Activated CD4-positive, alpha-beta memory T cell treated with anti-CD3 and anti-CD28 coated beads, Interleukin-2, amount 10 ng/mL, durations not matched to agents 7 days and 5 days (primary cell): ENCODE measurements at places on chromosomes 11 and 22. TPM values are rescaled to one million over a fixed set of nuclear protein-coding genes. Genes with fewer than 3 reads are reported as not detected.

Gene TRIM48
- not detected for total RNA-seq

Gene TRMU
- total RNA-seq, result 71.7 TPM

- DNase-seq, result no peak
Measured at GRCh38 chr11:123304828-123305466, 109.9 kb upstream of the CLMP start.

- DNase-seq, result no peak
Measured at GRCh38 chr11:45610627-45611026, 54.8 kb downstream of the CHST1 start.

- no peak for DNase-seq
Measured at GRCh38 chr22:49820984-49821383, 6.7 kb downstream of the BRD1 start.

- no peak for DNase-seq
Measured at GRCh38 chr22:26168939-26169314, 335 bp upstream of the SEZ6L start.

DNA sequence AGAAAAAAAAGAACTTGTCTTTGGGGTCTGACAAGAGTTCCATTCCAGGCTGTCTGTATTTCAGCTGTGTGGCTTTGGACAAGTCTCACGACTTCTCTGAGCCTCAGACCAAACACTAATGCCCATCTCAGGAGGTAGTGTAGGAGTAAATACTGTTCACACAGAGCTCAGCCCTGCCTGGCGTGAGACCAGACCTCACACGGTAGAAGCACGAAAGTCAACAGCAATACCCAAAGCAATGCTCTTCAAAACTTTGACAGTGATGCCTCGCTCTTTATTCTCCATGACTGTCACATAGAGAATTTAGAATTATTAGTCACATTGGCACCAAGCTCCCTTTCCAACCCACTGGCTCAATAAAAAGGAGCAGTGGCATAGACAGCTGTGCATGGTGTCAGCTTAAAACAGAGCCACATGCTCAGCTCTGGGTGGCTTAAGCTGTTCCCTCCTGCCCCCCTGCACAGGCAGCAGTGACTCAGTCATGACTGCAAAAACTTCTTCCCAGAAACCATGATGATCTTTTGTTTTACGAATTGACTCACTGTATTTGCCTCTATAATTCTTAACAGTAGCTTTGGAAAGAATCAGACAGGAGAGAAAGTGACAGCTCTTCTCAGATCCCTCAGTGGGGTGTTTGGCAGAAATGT lies 74.0 kb upstream of the PHF21B start:
- no peak for DNase-seq

DNA sequence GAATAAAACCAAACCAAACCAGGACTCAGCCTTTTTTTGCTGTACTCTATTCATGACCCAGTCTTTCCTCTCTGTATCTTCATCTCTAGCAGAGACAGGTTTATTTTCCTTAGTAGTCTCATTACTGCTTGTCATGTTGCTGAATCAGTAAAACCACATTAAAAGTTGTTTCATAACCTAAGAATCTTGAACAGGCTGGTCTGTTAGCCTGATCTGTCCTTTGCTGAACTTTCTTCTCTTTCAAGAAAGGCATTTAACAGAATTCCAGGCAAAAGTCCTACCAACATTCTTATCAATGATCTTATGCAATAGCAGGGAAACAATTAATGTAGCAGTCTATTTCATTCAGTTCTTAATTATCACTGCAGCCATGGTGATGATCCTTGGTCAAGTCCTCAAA lies 197.7 kb downstream of the CASP12 start:
- no peak for DNase-seq

- no peak for DNase-seq
Measured at GRCh38 chr11:14181121-14181520, 177.9 kb downstream of the RRAS2 start.

DNA sequence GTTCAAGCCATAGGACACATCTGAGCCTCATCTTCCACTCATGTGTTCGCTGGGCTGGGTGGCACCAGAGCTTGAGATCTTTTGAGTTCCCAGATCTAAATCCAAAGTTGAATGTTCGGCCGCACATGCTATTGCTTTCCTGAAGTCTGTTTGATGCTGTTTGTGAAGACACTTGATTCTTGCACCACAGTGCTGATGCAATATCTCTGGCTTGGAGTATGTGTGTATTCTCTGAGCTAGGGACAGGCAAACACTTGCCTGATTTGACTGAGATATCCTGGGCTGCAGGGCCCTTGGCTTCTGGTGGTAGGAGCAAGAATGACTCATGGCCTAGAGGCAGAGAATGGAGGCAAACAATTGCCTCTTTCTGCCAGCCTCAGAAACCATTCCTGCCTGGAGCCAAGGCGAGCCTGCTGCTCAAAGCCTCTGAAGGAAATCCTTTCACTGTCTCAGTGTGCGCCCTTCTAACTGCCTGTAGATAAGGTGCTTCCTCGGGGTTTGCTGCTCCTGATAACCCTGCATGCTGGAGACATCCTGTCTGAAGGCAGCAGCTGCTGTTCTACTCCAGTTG lies 73.0 kb downstream of the CYB5R2 start:
- DNase-seq, result no peak

DNA sequence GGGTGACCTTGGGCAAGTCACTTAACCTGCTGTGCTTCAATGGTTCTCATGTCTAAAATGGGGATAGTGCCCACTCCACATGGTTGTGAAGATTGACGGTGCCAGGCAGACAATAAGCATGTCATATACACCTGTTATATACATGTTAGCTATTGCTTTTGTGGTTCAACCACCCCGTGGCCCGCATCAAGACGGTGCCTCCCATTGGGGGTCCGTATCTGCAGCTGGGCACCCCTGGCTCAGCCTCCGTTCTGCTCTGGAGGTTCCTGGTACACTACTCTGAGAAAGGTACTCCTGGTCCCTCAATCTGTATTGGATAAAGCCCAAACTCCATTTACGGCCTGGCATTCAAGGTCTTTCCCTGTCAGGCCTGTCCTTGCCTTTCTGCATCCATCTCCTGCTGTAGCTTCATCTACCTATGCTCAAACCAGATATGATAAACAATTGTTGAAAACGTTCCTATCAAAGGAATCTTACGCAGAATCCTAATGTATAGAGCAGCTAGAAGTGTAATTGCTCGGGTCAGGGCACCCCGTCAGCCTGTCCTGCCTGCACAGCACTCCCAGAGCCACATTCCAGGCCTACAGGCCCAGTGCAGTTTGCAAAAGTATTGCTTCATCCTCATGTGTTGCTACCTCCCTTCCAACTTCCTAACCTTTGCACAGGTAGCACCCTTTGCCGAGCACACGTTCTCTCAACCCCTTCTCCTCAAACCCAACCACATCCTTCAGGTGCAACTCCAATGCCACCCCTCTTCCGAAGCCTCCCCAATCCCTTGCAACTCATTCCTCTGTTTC lies 194.9 kb downstream of the BCR start:
- DNase-seq, result no peak
